DND-41 (cell line): ENCODE measurements at places on chromosomes 3 and 15.

DNA sequence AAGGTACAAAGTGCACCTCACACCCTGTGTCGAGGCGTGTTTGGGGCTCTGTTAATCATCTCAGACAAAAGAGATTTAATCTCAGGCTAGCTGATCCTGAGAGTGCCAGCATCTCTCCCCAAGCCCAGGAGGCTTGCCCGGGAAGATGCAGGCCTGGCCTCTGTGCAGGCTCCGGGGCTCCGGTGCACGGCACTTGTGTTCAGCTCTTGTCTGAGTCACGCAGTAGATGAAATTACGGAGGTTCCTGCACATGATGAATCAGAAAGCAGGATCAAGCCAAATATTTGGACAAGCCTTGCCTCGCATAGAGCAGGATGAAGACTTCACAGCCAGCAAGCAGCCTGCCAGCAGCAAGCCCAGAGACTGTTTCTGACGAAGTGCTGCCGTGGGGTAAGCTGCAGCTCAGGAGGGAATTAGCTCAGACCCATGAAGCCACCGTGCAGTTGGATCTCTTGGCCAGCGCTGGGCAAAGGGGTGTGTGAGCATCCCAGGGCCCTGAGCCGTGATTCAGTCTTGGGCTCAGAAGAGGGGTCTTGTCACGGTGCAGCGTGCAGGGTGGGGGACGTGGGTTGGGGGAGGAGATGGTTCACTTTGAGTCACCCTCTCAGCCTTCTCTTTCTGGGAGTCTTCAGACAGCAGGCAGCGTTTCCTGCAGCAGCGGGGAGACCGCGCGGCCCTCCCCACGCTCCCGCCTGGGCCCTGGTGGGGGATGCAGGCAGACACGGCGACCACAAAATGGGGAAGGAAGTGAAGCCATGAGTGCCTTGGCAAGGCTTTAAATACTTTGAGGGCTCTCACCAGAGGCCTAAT, 89.2 kb upstream of the MEF2A start:
- peak; percentile 82 for DNase-seq

- no peak for DNase-seq
These were observed 325.3 kb upstream of the DPH6 start for GRCh38 chr15:35871282-35871681.

DNA sequence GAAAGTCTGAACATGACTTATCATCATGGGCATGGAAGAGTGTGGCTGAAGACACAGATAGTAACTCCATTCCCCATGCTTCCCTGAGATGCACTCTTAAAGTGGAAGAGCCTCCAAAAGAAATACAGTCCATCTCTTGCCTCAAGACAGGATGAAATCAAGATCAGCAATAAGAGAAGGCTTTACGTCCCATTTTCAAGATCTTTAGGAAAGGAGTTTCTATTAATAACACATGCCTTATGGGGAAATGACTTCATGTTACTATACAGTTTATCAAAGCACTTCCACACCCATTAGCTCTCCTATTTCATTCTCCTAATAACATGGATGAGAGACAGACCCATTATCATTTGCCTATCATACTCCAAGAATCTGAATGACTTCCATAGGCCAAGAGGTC, 6.1 kb upstream of the KBTBD12 start:
- no peak for DNase-seq

- DNase-seq = no peak
These were observed 198.3 kb downstream of the OTOL1 start for GRCh38 chr3:161694682-161695564.

DNA sequence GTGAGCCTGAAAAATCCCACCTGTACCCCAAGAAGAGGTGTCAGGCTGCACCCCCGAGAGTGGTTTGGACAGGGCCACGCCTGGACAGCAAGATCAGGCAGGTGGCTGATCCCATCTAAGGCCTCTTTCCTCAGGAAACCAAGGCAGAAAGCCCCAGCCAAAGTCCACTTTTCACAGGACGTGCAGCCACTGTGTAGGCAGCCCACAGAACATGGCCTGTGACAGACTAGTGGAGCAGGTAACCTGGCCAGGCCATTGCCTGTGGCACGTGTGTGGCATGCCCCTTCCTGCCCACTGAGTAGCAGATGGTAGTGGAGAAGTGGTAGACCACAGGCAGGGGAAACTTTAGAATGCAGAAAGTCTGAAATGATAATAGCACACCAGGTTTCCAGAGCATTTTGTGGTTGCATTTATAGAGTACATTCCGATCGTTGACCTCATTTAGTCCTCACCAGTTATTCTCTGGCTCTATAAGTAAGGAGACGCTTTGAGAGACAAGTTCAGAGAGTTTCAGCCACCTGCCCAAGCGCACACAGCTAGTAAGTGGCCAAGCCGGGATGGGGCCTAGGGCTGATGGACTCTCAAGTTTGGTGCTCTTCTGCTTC, 68.7 kb downstream of the AAGAB start:
- no peak for DNase-seq

GRCh38 chr3:70840106-70840870, 527.9 kb upstream of the MDFIC2 start:
- no peak for DNase-seq
